ENCODE measurements at places on chromosomes 1 and 21.

DNA sequence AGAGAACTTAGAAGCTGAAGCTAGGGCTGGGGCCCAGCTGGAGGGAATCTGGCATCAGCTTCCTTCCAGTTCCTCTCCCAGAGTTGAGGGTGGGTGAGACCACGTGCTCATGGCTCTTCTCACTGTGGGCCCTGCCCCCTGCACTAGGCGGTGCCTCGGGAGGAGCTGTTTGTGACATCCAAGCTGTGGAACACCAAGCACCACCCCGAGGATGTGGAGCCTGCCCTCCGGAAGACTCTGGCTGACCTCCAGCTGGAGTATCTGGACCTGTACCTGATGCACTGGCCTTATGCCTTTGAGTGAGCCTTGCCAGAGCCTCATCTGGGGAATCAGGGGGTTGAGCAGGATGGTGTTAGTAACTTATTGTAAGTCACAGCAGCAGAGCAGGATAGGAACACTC is 16.1 kb downstream of the AKR1A1 start:
- H3K4me1 ChIP-seq: peaks cover 2% of the 10 kb centered on the region
- no peaks in the 10 kb centered on the region for H3K27me3 ChIP-seq
- peaks cover 23% of the 10 kb centered on the region for H3K36me3 ChIP-seq
- H3K4me3 ChIP-seq: no peak overlapping the region
- DNase-seq: no peak

DNA sequence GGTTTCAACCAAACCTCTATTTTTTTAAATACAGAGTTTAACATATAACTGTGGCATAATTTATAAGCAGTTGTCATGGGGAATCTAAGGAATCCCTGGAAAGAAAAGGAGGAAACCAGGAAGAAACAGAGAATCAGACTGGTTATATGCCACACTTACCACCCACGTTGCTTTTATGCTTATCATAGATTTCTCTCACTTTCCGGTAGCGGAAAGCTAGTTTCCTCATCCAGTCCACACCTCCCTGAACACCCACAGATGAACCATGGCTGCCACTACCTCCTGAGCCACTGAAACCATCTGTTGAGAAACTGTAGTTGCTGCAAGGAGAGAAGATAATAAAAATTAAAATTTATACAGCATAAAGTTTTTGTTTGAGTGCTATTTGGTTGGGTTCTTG is 33.5 kb downstream of the XKR8 start:
- no peak for DNase-seq
- no peak overlapping the region for H3K27ac ChIP-seq
- H3K27me3 ChIP-seq: no peaks in the 10 kb centered on the region
- peaks cover 36% of the 10 kb centered on the region for H3K36me3 ChIP-seq
- H3K4me3 ChIP-seq: no peak overlapping the region

GRCh38 chr1:45393718-45394302 is 53.6 kb upstream of the MUTYH start:
- H3K27ac ChIP-seq: peak overlapping the region; percentile 92
- DNase-seq: peak; percentile 32
- no peaks in the 10 kb centered on the region for H3K27me3 ChIP-seq

GRCh38 chr1:86119214-86119764 is 37.3 kb downstream of the COL24A1 start:
- no peak overlapping the region for H3K27ac ChIP-seq
- DNase-seq: no peak
- no peaks in the 10 kb centered on the region for H3K4me1 ChIP-seq
- no peaks in the 10 kb centered on the region for H3K36me3 ChIP-seq

DNA sequence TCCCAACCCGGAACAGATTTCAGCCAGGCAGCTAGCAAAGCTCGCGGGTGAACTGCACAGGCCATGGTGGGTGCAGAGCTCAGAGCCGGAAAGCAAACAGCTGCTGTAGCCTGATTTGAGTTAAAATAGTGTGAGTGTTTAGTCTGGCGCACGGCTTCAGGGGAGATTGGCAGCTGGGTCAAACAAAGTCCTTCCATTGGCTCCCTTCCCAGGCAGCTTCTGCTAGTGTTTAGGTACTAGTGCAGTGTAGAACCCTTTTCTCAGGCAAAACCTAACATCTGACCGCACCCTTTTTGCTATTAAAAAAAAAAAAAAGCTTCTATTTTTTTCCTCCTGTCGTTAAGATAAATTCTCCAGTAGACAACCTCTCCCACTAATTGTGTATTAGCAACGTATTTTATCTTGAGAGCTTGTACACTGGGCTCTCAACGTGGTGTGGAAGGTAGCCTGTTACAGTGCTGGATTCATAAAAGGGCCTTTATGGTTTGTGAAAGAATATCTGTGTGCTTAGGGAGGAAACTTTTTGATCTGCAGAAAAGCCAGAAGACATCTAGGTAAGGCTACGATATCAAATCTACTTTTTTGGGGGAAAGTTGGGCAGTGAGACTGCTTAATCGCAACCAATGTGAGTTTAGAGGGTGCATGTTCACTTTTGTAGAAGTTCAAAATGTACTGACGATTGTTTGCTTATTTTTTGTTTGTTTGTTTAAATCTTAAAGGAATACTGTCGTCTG is 689.6 kb downstream of the USP25 start:
- DNase-seq: no peak
- H3K27ac ChIP-seq: no peak overlapping the region
- H3K36me3 ChIP-seq: no peaks in the 10 kb centered on the region
- H3K4me1 ChIP-seq: no peaks in the 10 kb centered on the region

- H3K27me3 ChIP-seq: peaks cover 11% of the 10 kb centered on the region
- H3K36me3 ChIP-seq: no peaks in the 10 kb centered on the region
- H3K4me3 ChIP-seq: no peak overlapping the region
- no peak for DNase-seq
- no peak overlapping the region for H3K27ac ChIP-seq
Measured at GRCh38 chr21:44498280-44499210, 41.5 kb downstream of the KRTAP10-1 start.

- H3K4me3 ChIP-seq: peak overlapping the region; percentile 84
- H3K4me1 ChIP-seq: peaks cover 8% of the 10 kb centered on the region
- no peak overlapping the region for H3K27ac ChIP-seq
- no peaks in the 10 kb centered on the region for H3K36me3 ChIP-seq
- H3K27me3 ChIP-seq: peaks cover 11% of the 10 kb centered on the region
Measured at GRCh38 chr1:210252621-210253051, 20.0 kb downstream of the SERTAD4 start.

- no peak overlapping the region for H3K4me3 ChIP-seq
- no peaks in the 10 kb centered on the region for H3K27me3 ChIP-seq
- no peaks in the 10 kb centered on the region for H3K4me1 ChIP-seq
- H3K36me3 ChIP-seq: no peaks in the 10 kb centered on the region
- no peak for DNase-seq
- H3K27ac ChIP-seq: no peak overlapping the region
Measured at GRCh38 chr1:56547977-56548376, 31.4 kb downstream of the PLPP3 start.

- H3K4me3 ChIP-seq: no peak overlapping the region
- no peak for DNase-seq
- peaks cover 12% of the 10 kb centered on the region for H3K36me3 ChIP-seq
- no peak overlapping the region for H3K27ac ChIP-seq
- H3K4me1 ChIP-seq: peaks cover 13% of the 10 kb centered on the region
Measured at GRCh38 chr1:227748496-227749182, 13.4 kb downstream of the SNAP47 start.

DNA sequence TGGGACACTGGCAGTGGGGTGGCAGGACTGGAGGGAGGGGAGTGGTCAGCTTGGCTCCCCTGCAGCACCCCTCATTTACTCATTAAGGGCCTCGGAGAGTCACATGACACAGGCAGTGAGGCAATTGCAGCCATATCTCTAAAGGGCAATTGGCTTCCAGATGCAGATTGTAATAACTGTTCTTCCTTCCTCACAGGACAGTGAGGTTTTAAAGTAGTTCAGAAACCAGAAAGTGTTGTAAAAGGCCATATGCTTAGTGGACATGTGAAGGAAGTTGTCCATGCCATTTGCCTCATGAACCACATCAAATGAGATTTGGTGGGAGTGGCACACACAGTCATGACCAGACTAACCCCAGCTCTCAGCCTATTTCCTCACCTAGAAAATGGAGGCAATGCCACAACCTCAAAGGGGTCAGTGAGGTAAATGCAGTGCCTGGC is 11.1 kb downstream of the MTX1 start:
- H3K4me3 ChIP-seq: no peak overlapping the region
- no peaks in the 10 kb centered on the region for H3K36me3 ChIP-seq
- H3K4me1 ChIP-seq: peaks cover 17% of the 10 kb centered on the region
- DNase-seq: no peak
- H3K27ac ChIP-seq: no peak overlapping the region
- no peaks in the 10 kb centered on the region for H3K27me3 ChIP-seq

DNA sequence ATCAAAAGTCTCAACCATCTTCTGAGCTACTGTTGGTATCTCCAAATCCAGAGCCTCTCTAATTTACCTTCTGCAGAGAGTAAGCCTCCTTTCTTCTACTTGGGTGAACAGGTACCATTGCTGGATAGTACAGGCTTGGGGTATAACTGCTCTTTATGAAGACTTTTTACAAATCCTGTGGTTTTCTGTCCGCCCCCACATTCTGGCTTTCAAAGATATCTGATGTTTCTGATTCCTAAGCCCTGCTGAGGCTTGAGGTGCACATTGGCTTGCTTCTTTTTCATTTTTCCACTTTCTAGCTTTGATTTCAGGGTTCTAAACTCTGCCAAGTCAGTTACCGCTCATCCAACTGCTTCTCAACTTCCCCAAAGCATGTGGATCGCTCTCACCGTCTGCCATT is 37.1 kb downstream of the TENT5C start:
- H3K4me3 ChIP-seq: no peak overlapping the region
- no peaks in the 10 kb centered on the region for H3K27me3 ChIP-seq
- peaks cover 30% of the 10 kb centered on the region for H3K4me1 ChIP-seq
- no peak for DNase-seq
- H3K27ac ChIP-seq: no peak overlapping the region
- no peaks in the 10 kb centered on the region for H3K36me3 ChIP-seq

GRCh38 chr1:111592389-111593361 is 26.9 kb upstream of the RAP1A start:
- H3K27me3 ChIP-seq: no peaks in the 10 kb centered on the region
- H3K4me3 ChIP-seq: peak overlapping the region; percentile 71
- peak; percentile 47 for DNase-seq
- H3K4me1 ChIP-seq: peaks cover 33% of the 10 kb centered on the region
- peak overlapping the region; percentile 76 for H3K27ac ChIP-seq

- peaks cover 15% of the 10 kb centered on the region for H3K4me1 ChIP-seq
- H3K27me3 ChIP-seq: peaks cover 5% of the 10 kb centered on the region
- peak; percentile 13 for DNase-seq
- H3K4me3 ChIP-seq: peak within 1 kb of the TSS; percentile 77
Measured at GRCh38 chr1:74673351-74674111, at the start of gene ERICH3. Gene ERICH3 (minus strand): TSS chr1:74673792. CDS start chr1:74673519, 273 bp downstream.

- DNase-seq: no peak
- no peaks in the 10 kb centered on the region for H3K36me3 ChIP-seq
- H3K4me1 ChIP-seq: peaks cover 40% of the 10 kb centered on the region
- no peaks in the 10 kb centered on the region for H3K27me3 ChIP-seq
- H3K27ac ChIP-seq: no peak overlapping the region
Measured at GRCh38 chr1:93701629-93702028, 20.0 kb upstream of the BCAR3 start.

DNA sequence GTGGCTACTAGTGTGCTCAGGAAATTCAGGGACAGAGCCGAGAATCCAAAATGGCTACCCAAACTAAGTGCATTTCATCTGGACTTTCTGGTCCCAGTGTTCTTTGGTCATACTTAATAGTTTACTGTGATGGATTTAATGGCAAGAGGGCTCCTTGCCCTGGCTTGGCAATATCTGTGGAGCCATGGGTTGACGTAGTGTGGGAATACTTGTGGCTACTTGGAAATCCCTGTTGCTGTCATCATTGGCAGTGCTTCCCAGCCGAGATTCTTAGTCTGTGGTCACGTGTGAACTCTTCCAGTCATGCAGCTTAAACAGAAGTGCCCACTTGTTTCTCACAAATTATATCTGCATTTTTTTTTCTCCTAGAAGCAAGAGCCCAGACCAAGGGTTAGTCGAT is 198.9 kb downstream of the HS2ST1 start:
- DNase-seq: no peak
- H3K36me3 ChIP-seq: no peaks in the 10 kb centered on the region
- H3K4me1 ChIP-seq: peaks cover 2% of the 10 kb centered on the region
- H3K27ac ChIP-seq: no peak overlapping the region

GRCh38 chr1:38997034-38997900 is 6.2 kb downstream of the AKIRIN1 start:
- no peak for DNase-seq
- H3K36me3 ChIP-seq: peaks cover 21% of the 10 kb centered on the region
- H3K4me3 ChIP-seq: no peak overlapping the region
- no peaks in the 10 kb centered on the region for H3K27me3 ChIP-seq
- peak overlapping the region; percentile 73 for H3K27ac ChIP-seq

- H3K4me1 ChIP-seq: peaks cover 23% of the 10 kb centered on the region
- H3K36me3 ChIP-seq: no peaks in the 10 kb centered on the region
- no peak for DNase-seq
- H3K4me3 ChIP-seq: no peak overlapping the region
- no peaks in the 10 kb centered on the region for H3K27me3 ChIP-seq
- H3K27ac ChIP-seq: no peak overlapping the region
Measured at GRCh38 chr1:211517006-211517405, 25.0 kb upstream of the RD3 start.

- H3K36me3 ChIP-seq: no peaks in the 10 kb centered on the region
- DNase-seq: no peak
- peaks cover 25% of the 10 kb centered on the region for H3K27me3 ChIP-seq
- no peak overlapping the region for H3K27ac ChIP-seq
- no peak overlapping the region for H3K4me3 ChIP-seq
Measured at GRCh38 chr1:8211883-8212579, 105.9 kb upstream of the SLC45A1 start.

GRCh38 chr1:17948594-17948993 is 159.0 kb upstream of the IGSF21 start:
- no peak overlapping the region for H3K27ac ChIP-seq
- H3K4me3 ChIP-seq: no peak overlapping the region
- peaks cover 4% of the 10 kb centered on the region for H3K36me3 ChIP-seq
- H3K27me3 ChIP-seq: peaks cover 29% of the 10 kb centered on the region
- no peak for DNase-seq

DNA sequence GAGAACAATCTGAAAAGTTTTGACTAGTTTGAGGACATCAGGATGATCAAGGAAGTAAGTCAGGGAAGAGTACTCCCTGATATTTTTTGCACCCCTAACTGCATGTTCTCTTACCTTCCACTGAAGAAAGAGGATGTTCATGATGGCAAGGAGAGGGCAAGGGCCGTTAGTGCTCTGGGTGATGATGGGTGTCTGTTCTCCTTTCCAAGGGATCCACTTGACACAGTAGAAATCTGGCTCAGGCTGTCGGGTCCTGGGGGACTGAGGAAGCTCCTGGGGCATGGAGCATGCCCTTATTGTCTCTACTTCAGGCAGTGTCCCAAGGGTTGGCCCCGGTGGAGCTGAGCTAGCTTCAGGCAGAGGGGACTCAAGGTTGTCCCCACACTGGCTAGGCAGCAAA is 4.7 kb downstream of the MINDY1 start:
- no peak for DNase-seq
- peaks cover 12% of the 10 kb centered on the region for H3K36me3 ChIP-seq
- no peaks in the 10 kb centered on the region for H3K27me3 ChIP-seq
